ENCODE measurements at places on chromosomes 6 and 20. TPM values are rescaled to one million over a fixed set of nuclear protein-coding genes. Genes with fewer than 3 reads are reported as not detected.

The GPX5 gene
- total RNA-seq, result not detected

GRCh38 chr20:60921022-60921622 lies 330.9 kb upstream of the CDH4 start:
- no peak for DNase-seq

DNA sequence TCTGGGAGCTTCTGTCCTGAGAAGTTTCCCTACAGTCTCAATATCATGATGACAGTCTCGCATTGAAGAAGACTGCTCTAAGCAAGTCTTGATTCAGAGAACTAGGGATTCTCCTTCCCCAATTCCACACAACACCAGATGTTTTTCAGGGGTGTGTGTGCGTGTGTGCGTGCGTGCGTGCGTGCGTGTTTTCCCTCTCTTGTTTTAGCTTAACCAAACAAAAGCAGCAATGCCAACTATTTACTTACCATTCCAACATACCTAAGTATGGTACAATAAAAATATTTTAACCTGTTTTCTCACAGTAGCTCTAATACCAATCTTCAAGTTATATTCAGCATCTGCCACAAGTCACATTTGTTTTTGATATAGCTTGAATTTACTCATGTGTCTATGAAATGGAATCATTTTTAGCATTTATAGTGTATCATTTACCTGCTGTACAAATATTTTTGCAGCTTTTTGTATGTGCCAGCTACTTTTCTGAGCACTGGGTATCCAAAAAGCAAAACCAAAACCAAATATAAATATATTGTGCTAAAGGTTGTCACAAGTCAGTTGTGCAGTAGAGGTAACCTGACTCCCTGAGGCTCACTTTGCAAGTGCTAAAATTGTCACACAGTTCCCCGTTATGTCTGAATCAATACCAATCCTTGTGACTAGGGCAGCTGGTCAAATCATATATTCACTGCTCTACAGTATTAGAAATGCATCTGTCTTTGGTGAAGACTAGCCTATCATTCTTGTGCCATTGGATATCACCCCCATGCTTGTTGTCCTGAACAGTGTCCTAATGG lies 21.7 kb upstream of the MYLIP start:
- no peak for DNase-seq

GRCh38 chr6:156710479-156710878 lies 66.7 kb upstream of the ARID1B start:
- no peak for DNase-seq

- DNase-seq, result peak; percentile 77
These were observed 103.2 kb upstream of the BEND6 start for GRCh38 chr6:56851541-56852259.

DNA sequence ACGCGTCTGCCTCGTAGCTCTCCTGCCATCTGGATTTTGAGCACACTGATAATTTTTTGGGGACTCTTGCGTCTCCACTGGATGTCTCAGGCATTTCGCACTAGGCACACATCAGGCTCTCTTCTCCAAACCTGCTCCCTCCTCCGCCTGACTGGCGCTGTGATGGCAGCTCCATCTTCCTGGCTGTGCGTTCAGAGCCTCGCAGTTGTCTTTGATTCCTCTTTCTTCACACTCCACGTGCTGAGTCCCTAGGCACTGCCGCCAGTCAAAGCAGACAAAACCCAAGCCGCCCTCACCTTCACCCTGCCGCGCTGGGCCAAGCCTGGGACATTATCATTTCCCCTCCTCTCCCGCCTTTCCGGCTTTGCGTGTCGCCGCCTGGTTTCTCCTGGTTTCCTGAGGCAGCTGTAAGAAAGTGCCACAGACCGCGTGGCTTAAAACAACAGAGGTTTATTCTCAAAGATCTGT lies 778 bp downstream of the PSMG4 start:
- DNase-seq, result peak; percentile 34

DNA sequence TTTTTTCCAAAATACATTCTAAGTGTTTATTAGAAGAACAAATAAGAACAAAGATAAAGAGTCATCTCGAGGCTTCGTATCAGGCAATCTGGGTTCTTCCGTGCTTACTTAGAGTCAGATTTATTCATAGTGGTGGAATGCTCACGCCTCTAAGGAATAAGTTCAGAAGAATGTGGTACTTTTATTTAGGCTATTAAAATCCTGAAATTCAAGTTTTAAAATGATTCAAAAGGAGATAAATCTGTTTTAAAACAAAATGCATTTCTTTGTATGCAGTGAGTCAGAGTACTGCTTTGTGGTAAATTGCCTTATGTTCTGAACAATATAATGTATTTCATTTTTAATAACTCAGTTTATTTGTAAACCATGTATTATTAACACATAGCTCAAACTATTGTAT lies 89.1 kb downstream of the FUT9 start:
- DNase-seq, result peak; percentile 85
